ENCODE measurements at places on chromosomes 11 and 22.

DNA sequence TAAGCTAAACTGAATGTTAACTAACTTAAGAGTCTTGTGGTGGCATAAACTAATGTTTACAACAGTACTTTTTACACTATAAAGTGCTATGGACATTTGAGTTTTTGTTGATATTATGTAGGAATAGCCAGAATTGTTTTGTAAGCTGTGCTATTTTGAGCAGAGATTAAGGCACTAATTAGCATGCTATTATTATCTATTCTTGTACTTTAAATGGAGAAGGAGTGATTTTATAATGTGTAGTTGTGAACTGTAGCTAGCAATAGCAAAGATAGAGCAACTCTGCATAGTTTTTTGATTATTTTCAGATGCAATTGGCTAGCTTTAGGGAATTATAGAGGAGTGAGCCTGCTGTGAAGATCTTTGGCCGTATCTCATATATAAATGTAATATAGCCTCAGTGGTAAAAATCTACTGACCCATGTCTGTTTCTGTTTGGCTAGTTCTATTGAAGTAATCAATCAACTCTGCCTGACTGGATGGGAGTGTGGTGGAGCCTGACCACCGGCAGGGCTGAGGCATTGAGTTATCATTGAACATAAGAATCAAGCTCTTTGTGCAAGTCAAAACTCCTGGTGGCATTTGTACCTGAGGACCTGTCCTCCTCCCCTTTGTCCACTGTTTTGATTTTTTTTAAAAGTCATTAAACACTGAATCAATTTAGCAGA, 34.3 kb downstream of the NCAM1 start:
- DNase-seq, result no peak

- no peak for DNase-seq
Measured at GRCh38 chr11:115929618-115930129, 425.5 kb upstream of the CADM1 start.

- no peak for DNase-seq
Measured at GRCh38 chr22:27795053-27795452, 6.5 kb downstream of the MN1 start.

DNA sequence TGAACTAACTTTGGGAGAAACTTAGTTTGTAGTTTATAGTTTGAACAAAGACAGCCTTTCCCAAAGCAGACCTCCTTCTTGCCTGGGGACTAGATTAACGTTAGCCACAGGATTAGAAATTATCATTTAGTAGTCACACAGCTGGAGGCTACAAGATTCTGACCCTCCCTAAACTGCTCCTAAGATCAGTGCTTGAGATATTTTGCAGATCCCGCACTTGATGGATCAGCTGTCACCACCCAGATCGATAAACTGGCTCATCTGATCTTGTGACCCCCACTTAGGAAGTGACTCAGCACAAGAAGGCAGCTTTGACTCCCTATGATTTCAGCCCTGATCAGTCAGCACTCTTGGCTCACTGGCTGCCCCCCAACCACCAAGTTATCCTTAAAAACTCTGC, 1.6 kb downstream of the SLC22A24 start:
- no peak for DNase-seq

- DNase-seq, result no peak
Measured at GRCh38 chr11:134670961-134671370, 258.9 kb upstream of the B3GAT1 start.

GRCh38 chr11:2711161-2711560, 11.4 kb upstream of the KCNQ1OT1 start:
- no peak for DNase-seq

GRCh38 chr22:19358195-19358594, 66.7 kb upstream of the CLTCL1 start:
- DNase-seq, result no peak

DNA sequence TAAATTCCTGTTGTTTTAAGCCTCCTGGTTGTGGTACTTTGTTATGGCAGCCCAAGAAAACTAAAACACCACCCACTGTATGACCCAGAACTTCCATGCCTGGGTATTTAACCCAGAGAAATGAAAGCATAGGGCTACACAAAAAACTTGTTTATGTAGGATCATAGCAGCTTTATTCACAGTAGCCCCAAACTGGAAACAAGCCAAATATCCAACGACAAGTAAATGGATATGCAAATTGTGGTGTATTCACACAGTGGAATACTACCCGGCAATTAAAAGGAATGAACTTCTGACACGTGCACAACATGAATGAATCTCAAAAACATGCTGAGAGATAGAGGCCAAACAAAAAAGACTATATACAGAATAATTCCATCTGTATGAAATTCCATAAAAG, 62.2 kb upstream of the NAV2 start:
- no peak for DNase-seq

GRCh38 chr11:59222464-59223060, 9.8 kb upstream of the MPEG1 start:
- DNase-seq, result no peak

- no peak for DNase-seq
Measured at GRCh38 chr22:47395481-47395880, 633.0 kb downstream of the TBC1D22A start.

- no peak for DNase-seq
Measured at GRCh38 chr22:26956371-26956770, 299.0 kb downstream of the MIAT start.

- no peak for DNase-seq
Measured at GRCh38 chr11:130508913-130509312, 60.5 kb downstream of the ADAMTS15 start.

- no peak for DNase-seq
Measured at GRCh38 chr11:86706338-86707131, 34.1 kb upstream of the ME3 start.

- no peak for DNase-seq
Measured at GRCh38 chr11:111665777-111666176, 63.5 kb downstream of the SIK2 start.

DNA sequence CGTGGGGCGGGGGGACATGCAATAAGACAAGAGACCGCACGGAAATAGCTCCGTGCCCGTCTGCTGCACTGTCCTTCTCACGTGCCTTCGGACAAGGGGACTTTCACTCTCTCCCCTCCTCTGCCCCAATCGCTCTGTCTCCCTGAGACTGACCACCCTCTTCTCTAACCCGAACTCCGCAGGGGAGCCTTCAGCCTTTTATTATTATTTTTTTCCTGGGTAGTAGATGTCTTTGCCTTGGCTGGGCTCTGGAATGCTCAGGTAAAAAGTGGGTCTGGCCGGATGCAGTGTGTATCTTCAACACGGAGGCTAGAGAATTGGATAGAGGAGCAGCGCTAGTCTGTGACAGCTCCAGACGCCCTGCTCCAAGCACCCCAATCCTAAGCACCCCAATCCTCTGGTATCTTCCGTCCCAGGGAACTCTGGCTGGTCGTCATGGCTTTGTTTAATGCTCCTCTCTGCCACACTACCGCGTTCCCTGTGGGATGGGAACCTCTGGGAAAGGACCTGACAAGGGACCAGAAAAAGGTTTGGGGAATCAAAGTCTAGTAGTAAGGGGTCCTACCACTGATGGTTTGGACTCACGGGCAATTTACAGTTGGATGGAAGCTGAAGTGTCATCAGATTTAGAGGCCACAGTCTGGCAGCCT, 25.1 kb upstream of the ROBO3 start:
- DNase-seq, result no peak

DNA sequence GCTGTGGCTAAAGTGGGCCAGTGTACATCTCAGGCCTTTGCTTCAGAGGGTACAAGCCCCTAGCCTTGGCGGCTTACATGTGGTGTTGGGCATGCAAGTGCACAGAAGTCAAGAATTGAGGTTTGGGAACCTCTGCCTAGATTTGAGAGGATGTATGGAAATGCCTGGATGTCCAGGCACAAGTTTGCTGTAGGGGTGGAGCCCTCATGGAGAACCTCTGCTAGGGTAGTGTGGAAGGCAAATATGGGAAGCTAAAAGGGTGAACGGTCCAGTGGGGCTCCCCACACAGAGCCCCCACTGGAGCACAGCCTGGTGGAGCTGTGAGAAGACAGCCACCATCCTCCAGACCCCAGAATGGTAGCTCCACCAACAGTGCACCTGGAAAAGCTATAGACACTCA, 28.5 kb upstream of the PGR start:
- no peak for DNase-seq

- no peak for DNase-seq
Measured at GRCh38 chr11:76644591-76644990, 26.0 kb downstream of the LRRC32 start.

GRCh38 chr22:46564084-46564714, 26.8 kb upstream of the CELSR1 start:
- no peak for DNase-seq

All from activated naive CD4-positive, alpha-beta T cell treated with anti-CD3 and anti-CD28 coated beads, Interleukin-2, amount 50 U/mL, for 16 hours (primary cell).